ENCODE measurements at places on chromosomes 4 and X. TPM values are rescaled to one million over a fixed set of nuclear protein-coding genes. Genes with fewer than 3 reads are reported as not detected.

The TGIF2LX gene
- not detected for total RNA-seq

The PAGE5 gene
- not detected for total RNA-seq

The CLGN gene
- total RNA-seq: 0.13 TPM

The ZFX gene
- total RNA-seq: 49.3 TPM

The HSFX1 gene
- total RNA-seq: 0.53 TPM

The TSPAN5 gene
- 59.9 TPM for total RNA-seq

The CXCL11 gene
- total RNA-seq: 1.1 TPM

The SLC2A9 gene
- 0.86 TPM for total RNA-seq

The POLN gene
- 5.6 TPM for total RNA-seq

The KLHL13 gene
- total RNA-seq: 22.1 TPM

The PNMA5 gene
- total RNA-seq: not detected
